ENCODE measurements at places on chromosomes 11 and 22.

- no peak for DNase-seq
Observed at GRCh38 chr11:122773781-122774266, 64.5 kb upstream of the CRTAM start.

DNA sequence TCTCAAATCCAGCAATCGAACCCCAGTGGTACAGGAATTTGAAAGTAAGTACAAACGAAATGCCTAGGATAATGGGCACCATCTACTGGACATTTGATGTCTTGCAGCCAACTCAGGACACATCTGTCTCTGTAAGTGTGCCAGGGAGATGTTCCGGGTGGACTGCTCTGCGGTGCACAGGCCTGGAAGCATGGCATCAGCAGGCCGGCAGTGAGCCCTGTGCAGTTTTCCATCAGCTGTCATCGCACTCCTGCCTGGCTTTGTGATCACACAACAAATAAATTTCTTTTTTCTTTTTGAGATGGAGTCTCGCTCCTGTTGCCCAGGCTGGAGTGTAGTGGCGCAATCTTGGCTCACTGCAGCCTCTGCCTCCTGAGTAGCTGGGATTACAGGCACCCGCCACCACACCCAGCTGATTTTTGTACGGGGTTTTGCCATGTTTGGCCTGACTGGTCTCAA is 71.0 kb downstream of the JAM3 start:
- DNase-seq, result no peak

DNA sequence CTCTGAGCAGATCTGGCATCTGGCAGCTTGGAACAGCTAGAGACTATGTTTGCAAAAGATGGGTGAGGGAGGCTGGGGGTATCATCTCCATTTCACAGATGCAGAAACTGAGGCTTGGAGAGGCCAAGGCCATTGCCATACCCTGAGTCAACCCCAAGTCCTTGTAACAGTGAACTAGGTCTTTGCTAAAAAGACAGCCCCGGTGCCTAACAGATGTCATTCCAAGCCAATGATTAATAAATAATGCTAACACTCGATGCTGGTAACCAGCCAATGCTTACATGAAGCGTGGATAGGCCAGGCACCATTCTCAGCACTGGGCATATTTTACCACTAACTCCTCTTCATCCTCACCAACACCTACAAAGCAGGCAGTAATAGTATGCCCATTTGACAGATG is 164.0 kb downstream of the MN1 start:
- no peak for DNase-seq

- DNase-seq, result no peak
Observed at GRCh38 chr22:23037429-23038333, 32.6 kb upstream of the GNAZ start.

- no peak for DNase-seq
Observed at GRCh38 chr11:15177491-15177890, 62.8 kb downstream of the INSC start.
